ENCODE measurements at places on chromosomes 4 and X. TPM values are rescaled to one million over a fixed set of nuclear protein-coding genes. Genes with fewer than 3 reads are reported as not detected.

Gene CHRNA9
- total RNA-seq: not detected

Gene TMEM144
- total RNA-seq: 23.0 TPM

Gene MRFAP1L1
- total RNA-seq: 42.0 TPM

Gene KLHL4
- total RNA-seq: 19.3 TPM

Gene FAAH2
- total RNA-seq: 0.28 TPM

Gene UGT2A3
- not detected for total RNA-seq

Gene SUPT20HL1
- not detected for total RNA-seq

Gene TMEM47
- 22.2 TPM for total RNA-seq

Gene IQSEC2
- 9.9 TPM for total RNA-seq

Gene RASGEF1B
- total RNA-seq: not detected

Gene ITGB1BP2
- 4.6 TPM for total RNA-seq

Gene AFM
- not detected for total RNA-seq

Gene CT55
- total RNA-seq: not detected

Gene UBQLN2
- total RNA-seq: 25.3 TPM

Gene AKAP4
- not detected for total RNA-seq

Data from endothelial cell of umbilical vein (primary cell).